Inflammatory macrophage treated with lipopolysaccharide for 4 hours (primary cell): ENCODE measurements at places on chromosomes 5 and 9.

- DNase-seq: no peak
Measured at GRCh38 chr9:4422495-4422894, 67.8 kb upstream of the SLC1A1 start.

DNA sequence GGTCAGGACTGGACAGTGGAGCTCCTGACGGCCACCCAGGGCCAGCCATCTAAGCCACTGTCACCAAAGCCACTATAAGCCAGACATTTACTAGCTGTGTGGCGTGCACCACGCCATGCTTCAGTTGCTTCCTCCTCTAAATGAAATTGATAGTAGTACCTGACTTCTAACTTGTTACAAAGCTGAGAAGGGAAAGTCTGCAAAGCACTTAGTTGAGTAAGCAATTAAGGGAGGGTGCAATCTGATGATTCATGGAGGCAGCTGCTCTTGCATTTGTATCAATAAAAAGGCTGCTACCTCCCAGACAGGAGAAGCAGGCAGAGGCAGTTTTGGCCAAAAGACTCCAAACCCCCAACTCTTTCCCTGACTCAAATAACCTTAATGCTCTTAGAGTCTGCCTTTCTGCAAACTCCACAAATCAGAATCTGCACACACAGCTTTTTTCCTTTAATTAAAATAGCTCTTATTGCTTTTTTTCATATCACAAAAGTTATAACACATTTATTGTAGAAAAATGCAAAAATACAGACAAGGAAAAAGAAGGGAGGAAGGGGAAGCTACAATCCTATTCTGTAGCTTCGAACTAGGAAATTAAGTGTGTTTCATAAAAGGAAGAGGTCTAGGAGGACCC is 19.3 kb upstream of the RAPGEF1 start:
- peak; percentile 33 for DNase-seq

GRCh38 chr9:33453999-33454660 is 6.7 kb upstream of the AQP3 start:
- no peak for DNase-seq

DNA sequence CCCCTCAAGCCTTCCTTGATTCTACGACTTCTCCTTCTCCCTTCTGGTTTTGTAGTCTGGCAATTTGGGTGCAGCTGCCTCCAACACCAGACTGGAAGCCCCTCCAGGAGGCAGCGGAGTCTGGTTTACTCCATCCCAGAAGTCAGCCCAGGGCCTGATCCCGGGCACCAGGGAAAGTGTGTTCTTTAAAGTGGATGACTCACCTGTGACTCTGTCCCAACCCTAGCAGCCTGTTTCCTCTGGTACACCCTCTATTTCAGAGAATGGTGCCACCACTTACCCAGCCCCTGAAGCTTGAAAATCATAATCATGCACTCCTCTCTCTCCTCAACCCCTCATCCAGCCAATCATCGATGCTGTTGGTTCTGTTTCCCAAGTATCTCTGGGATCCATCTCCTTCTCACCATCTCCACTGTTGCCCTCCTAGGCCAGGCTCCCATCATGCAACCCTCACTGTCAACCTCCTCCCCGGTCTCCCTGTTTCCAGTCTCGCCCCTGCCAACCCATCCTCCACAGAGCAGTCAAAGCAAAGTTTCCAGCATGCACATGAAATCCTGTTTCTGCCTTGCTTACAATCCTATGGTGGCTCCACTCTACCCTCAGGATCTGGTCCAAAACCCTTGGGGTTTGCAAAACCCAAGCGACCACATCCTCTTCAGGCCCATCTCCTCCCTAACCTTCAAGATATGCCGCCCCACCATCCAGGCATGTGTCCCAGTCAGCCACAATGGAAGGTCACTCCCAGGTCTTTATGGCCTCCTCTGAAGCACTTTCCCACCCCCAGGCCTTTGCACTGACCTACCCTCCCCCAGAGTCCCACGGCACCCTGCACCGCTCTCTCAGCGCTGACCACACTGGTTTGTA is 10.5 kb downstream of the LHX6 start:
- no peak for DNase-seq

GRCh38 chr5:128349044-128349858 is 188.8 kb downstream of the FBN2 start:
- no peak for DNase-seq

DNA sequence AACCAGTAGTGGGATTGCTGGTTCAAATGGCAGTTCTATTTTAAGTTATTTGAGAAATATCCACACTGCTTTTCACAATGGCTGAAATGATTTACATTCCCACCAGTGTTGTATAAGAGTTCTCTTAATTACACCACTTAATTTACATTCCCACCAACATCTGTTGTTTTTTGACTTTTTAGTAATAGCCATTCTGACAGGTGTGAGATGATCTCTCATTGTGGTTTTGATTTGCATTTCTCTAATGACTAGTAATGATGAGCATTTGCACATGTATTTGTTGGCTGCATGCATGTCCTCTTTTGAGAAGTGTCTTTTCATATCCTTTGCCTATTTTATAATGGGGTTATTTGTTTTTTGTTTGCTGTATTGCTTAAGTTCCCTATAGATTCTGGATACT is 688.3 kb downstream of the PRR16 start:
- DNase-seq: no peak

DNA sequence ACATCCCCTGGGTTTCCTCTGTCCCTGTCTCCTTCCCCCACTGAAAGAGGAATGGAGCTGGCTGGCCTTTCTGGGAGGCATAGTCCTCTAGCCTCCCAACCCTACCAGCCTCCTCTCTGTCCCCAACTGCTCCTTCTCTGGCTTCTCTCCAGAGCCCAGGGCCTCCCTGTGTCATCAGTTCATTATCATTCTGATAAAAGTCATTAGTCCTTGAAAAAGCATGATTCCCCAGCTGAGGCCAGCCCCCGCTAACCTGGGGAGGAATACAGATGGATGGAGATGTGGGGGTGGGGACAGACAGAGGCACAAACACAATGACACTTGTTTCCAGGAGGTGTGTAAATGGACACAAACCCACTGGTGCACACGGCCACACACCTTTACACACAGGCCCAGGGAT is 73.6 kb upstream of the HSPA9 start:
- no peak for DNase-seq

GRCh38 chr5:157748760-157749461 is 5.4 kb downstream of the LSM11 start:
- no peak for DNase-seq

GRCh38 chr9:99873943-99874584 is 32.4 kb upstream of the STX17 start:
- no peak for DNase-seq

DNA sequence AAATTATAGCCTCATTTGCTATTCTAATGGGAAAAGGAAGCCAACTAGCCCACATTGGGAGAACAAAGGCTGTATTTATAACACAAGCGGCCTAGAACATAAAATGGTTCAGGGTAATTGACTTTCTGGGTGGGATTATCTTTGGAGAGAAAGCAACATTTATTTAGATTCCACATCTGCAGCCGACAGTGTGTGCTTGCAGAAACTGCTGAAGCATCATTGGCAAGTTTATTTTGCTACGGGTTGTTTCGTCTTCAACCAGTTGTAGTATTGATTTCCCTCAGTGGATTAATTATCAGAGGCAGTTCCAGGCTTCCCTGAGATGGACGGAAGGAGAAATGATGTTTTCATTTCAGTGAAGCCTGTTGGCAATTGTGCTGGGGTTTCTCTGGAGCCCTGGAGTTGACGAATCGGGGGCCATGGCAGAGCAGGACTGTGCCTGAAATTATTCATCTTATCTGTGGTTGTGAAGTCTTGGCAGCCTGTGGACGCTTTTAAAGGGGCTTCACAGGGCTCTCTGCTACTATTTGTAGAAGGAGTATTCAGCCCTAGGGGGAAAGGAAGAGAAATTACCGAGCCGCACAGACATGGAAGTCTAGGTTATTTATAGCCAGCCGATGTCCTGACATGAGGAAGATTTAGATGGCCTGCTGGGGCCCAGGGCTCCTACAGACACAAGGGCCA is 290.6 kb upstream of the IRX4 start:
- DNase-seq: no peak

- DNase-seq: no peak
Measured at GRCh38 chr5:7902666-7903625, 34.0 kb downstream of the MTRR start.

- peak; percentile 11 for DNase-seq
Measured at GRCh38 chr9:4237748-4238511, 61.9 kb downstream of the GLIS3 start.

- no peak for DNase-seq
Measured at GRCh38 chr5:142296914-142297417, 27.9 kb downstream of the SPRY4 start.

GRCh38 chr5:113274836-113275414 is 159.9 kb downstream of the TSSK1B start:
- no peak for DNase-seq

DNA sequence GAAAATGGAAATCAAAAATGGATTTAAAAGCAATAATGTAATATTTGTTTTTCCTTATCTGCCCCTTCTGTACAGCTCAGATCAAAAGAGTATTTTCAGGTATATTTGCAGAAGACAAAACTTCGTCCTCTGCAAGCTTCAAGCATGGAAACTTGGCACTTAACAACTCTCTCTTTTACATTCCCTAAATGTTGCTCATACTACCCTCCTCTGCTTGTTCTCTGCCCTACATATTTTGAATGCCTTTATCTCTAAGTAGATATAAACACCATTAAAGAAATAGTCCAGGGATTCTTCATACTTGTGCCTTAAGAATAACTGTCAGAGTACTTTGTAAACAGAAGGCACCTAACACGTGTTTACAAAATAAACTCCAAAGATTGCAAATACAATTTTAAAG is 19.2 kb upstream of the SMC2 start:
- no peak for DNase-seq

DNA sequence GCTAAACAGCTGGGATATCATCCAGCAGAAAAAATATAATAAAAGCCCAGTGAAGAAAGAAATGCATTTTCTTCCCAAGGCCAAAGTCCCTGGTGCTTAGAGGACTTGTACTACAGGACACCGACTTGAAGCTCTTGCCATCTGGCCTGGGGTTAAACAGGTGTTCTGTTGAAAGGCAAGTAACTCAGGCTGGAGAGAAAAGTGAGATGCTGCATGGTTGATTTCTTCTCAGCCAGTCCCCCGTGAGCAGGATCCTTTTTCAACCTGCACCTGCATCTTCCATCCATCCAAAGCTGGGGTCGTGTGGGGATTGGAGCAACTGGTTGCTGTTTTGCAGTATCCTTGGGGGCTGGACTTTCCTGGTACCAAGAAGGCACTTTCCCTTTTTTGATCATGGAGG is 146.1 kb upstream of the RPS23 start:
- DNase-seq: no peak

DNA sequence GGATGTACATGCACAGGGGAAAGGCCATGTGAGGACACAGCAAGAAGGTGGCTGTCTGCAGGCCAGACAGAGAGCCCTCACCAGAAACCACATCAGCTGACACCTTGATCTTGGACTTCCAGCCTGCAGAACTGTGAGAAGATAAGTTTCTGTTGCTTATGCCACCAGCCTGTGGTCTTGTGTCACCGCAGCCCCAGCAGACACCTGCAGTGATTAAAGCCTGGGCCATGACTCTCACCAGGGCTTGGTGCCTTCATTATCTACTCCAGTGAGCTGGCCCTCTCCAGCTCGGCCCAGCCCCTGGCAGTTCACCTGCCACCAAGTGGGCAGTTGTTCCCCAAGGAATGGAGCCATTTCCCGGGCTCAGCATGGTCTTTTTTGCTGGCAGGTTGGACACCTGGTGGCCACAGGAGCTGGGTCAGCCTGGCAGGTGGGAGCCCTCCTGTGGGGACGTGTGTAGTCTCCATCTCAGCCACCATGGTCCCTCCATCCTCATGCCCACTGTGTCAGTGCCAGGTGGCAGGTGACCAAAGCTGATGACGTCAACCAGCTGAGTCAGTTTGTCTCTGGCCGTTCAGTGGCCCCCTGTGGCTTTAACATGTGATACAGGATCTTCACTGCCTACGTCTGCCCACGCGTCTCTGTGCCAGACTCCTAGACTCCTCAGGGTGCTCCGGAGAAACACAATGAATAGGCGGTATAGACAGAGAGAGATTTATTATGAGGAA is 99.9 kb upstream of the PPP1R26 start:
- DNase-seq: no peak

GRCh38 chr9:109857336-109857735 is 77.3 kb downstream of the PALM2AKAP2 start:
- no peak for DNase-seq

GRCh38 chr9:122071715-122072114 is 21.4 kb downstream of the TTLL11 start:
- DNase-seq: no peak

DNA sequence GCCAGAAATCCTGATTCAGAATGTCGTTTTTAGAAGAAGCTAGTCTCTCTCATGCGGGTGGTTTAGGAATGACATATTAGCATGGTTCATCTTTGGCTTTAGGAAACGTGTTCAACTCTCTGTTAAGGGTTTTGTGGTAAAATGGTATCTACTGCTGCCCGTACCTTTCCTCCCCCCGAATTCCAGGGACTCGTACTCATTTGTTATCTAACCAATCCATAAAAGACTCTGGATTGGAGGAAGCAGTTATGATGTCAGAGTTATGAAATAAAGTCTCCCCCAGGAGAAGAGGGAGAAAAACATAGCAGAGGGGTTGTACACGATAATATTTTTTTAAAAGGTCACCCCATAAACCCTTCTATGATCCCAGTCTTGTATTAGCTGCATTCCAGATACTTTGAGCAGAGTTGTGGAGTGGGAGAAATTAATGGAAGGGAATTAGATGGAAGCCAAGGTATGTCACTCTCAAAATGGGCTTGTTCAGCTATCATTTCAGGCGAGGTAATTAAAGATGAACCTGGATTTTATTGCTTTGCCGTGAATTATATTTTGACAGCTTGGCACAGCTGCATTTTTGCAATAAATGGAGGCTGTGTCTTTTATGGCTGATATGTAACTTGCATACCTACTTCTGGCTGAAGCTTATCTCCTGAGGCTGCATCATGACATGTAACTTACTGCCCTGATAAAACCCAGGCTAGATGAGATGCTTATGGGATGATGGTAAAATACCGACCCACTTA is 31.3 kb downstream of the RAI14 start:
- DNase-seq: no peak

GRCh38 chr5:2653991-2654390 is 97.5 kb downstream of the IRX2 start:
- DNase-seq: no peak

- no peak for DNase-seq
Measured at GRCh38 chr9:132849185-132849706, 28.8 kb downstream of the AK8 start.

DNA sequence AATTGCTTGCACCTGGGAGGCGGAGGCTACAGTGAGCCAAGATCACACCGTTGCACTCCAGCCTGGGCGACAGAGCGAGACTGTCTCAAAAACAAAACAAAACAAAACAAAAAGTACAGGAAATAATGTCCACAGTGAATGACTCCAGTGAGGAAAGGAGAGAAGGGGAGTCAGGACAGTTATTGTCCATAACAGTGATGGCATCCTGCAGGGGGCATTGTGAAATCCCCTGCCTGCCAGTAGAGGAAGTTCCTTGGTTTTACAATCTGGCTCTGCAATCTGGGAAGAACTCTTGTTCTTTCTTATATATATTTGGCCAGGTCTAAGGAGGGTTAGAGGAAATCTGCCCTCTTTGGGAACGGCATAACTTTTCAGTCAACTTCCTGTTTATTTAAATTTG is 8.2 kb downstream of the SH3GL2 start:
- DNase-seq: no peak

GRCh38 chr5:80122579-80122978 is 87.4 kb downstream of the THBS4 start:
- peak; percentile 98 for DNase-seq
